Spinal cord (tissue), 10 donors: ENCODE measurements at places on chromosomes 4 and X.
A peak's percentile ranks its signal among the peaks of the same experiment; 100 is the strongest.

GRCh38 chr4:160265014-160265413 lies 1162.1 kb downstream of the RAPGEF2 start:
- DNase-seq = no peak

GRCh38 chrX:49067285-49068120 lies 6.3 kb downstream of the PRAF2 start:
- DNase-seq = no peak

- DNase-seq = no peak
Observed at GRCh38 chr4:1371176-1372165, 24.5 kb downstream of the UVSSA start.

GRCh38 chr4:139367421-139368090 lies 65.3 kb upstream of the NDUFC1 start:
- DNase-seq = peak; percentile 47

DNA sequence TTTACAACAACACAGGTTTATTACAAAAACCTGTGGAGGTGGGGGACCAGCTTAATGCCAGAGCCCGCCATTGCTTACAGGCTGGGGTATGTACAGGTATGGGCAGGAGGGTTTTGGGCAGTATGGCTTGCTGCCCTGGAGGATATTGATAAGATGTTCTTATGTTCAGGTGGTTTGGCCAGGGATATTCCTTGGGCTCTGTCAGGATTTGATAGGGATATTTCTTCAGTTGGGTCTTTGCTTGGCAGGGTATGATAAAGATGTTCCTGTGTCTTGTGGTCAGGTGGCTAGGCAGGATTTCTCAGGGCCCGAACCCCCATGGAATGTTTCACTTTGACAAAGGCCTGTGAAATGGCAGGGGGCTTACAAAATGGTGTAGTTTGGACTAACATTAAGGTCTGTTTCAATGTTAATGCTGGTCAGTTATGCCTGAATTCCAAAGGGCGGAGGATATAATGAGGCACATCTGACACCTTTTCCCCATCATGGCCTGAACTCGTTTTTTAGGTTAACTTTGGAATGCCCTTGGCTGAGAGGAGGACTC lies 3.1 kb downstream of the MGST2 start:
- no peak for DNase-seq

GRCh38 chrX:106987488-106987887 lies 12.5 kb downstream of the MORC4 start:
- DNase-seq = no peak

DNA sequence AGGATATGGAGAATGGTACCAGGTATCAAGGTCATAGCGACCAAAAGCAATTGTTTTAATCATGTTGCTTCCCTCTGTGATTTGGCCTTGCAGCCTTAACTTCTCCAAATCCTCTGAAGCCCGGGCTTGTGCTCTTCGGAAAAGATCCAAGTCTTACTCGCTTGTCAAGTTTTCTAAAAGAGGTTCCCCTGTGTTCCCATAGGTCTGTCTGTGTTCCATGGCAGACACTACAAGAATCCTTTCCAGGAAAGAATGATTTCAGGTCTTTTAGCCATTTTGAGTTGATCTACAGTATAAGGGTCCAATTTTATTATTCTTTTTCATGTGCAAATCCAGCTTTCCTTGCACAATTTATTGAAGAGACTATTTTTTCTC lies 710.6 kb upstream of the DIAPH2 start:
- no peak for DNase-seq

DNA sequence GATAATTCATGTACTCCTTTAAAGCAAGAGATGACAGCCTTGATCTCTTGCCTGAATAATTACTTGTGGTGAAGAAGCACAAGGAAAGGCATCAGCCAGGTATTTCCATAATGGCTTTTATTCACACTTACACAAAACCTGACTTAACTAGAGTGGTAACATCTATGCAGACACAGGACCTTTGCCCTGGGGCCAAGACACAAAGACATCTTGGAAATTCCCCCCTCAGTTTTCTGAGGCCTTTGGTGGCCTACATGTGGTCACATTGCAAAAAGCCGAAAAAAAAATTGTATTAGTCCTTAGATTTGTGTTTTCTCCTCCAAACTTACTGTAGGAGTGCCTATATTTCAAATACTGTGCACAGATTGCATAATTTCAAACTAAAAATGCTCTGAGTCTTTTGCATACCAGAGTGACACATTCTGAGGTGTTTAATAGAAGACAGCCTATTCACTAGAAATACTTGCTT lies 172.4 kb downstream of the PDGFC start:
- no peak for DNase-seq

DNA sequence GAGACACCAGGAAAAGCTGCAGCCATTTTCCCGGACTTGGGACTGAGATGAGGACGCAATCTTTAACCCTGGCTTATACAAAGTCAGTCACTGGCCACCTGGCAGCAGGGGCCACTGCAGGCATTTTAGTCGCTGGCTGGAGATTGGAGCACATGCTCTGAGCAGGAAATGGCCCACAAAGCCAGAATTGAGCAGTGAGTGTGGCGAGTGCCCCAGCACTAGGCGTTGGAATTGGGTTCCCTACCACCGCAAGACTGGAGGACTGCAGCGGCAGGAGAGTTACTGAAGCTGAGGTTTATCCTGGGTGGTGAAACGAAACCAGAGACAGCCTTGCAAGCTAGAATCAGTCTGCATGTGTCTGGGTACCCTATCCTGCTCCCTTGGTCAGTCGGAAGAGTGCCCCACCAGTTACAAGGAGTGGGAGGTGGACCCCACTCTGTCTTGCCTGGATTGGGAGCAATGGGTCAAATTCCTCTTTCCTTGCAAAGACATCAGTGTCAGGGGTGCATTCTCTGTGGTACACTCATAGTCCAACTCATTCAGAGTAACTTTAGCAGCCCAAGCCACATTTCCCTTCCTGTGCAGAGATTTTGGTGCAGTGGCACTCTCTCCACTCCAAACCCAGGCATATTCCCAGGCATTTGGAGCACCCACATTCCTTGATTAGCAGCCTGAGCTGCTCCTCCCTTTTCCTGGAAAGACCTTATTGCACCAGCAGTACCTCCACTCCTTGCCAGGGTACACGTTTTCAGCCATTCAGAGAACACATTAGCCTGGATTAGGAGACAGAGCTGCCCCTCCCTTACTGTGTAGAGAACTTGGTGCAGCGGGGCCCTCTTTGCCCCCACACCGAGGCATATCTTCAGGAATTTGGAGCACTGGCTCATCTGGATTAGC lies 36.7 kb upstream of the PLK4 start:
- no peak for DNase-seq

GRCh38 chr4:174859904-174860303 lies 30.9 kb upstream of the GLRA3 start:
- no peak for DNase-seq

GRCh38 chrX:103624111-103624510 lies 4.7 kb upstream of the TCEAL1 start:
- peak; percentile 5 for DNase-seq

GRCh38 chr4:140645614-140646412 lies 77.1 kb upstream of the UCP1 start:
- no peak for DNase-seq

DNA sequence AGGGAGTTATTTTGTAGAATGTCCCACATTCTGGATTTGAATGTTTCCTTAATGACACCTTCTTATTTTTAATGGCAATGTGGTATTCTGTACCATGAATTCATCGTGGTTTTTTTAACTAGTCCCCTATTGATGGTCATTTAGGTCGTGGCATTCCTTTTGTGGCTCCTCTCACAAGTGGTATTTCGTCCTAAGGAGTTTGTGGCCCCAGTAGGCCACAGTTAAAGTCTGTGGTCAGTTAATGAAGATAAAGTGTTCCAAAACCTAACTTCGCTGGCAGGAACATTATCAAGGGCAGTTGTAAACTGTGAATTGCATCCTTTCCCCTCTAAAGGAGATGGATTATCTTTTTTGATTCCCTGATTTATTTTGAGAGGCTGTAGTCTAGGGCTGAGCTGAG lies 133.2 kb downstream of the TMEM164 start:
- no peak for DNase-seq

DNA sequence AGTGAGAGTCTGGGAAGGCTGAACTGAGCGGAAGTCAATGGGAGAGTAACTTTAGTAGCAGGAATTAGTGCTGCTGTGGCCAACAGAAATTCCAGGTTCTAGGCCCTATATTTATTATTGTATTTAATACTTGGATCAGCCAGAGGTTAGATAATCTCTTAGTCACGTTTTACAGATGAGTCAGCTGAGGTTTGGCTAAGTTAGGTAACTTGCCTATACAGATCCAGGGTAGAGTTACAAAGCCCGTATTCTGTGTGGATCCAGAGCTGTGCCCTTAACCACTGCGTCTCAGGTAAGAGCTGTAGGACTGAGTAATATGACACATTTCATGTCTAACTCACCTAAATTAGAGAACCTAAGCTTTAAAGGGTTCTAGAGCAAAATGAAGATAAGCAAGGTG lies 20.5 kb downstream of the PSMD10 start:
- no peak for DNase-seq

- DNase-seq = peak; percentile 35
Observed at GRCh38 chr4:108512615-108513505, 107.5 kb upstream of the RPL34 start.

DNA sequence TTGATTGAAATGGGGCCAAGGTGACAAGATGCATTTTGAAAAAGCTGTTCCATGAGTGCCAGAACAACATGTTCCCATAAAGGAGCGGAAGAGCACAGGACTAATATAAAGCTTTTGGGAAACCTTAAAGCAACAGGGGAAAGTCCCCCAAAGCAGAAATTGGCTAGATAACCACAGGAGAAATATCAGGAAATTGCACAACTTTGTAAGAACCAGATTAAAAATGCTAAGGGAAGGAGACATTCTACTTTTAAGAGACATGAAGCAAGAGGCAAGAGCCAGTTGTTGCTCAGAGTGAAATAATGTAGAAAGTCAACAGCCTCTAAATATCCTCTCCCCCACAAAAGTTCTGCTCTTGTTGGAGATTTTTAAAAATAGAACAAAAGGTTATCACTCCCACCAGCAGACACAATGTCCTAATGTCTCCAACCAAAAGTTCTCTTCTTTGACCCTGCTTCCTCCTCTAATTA lies 85.2 kb upstream of the LNX1 start:
- no peak for DNase-seq
